A549 treated with DMSO at 1 μM for 4 hours (cell line): ENCODE measurements at places on chromosomes 13 and 19. TPM values are rescaled to one million over a fixed set of nuclear protein-coding genes. Genes with fewer than 3 reads are reported as not detected.

Gene PRR12
- 27.6 to 35.1 TPM (median 29.7 TPM) in 5 replicates for total RNA-seq

Gene SIGLEC12
- total RNA-seq, result not detected in 5 replicates

Gene CEACAM7
- 0.05 to 0.08 TPM in 2 of 5 replicates, not detected in the others for total RNA-seq

Gene PCSK4
- total RNA-seq, result 0.64 to 1.2 TPM (median 0.89 TPM) in 5 replicates

Gene POGLUT2
- total RNA-seq, result 5.1 to 7.8 TPM (median 6.6 TPM) in 5 replicates

Gene KLK4
- 0.07 to 0.17 TPM (median 0.09 TPM) in 3 of 5 replicates, not detected in the others for total RNA-seq

Gene LILRB3
- 0.04 to 0.17 TPM (median 0.11 TPM) in 3 of 5 replicates, not detected in the others for total RNA-seq

Gene PSG5
- 0.53 to 1.3 TPM (median 0.66 TPM) in 5 replicates for total RNA-seq

Gene C19orf67
- total RNA-seq, result not detected in 5 replicates

Gene SLC44A2
- total RNA-seq, result 5.4 to 8.1 TPM (median 6.6 TPM) in 5 replicates

Gene CAMSAP3
- total RNA-seq, result 2.5 to 4.6 TPM (median 4.1 TPM) in 5 replicates

Gene CABP5
- not detected in 5 replicates for total RNA-seq

Gene NAPSA
- total RNA-seq, result 0.58 to 1.6 TPM (median 1.4 TPM) in 5 replicates
